PC-3 (cell line): ENCODE measurements at places on chromosomes 1 and 21. TPM values are rescaled to one million over a fixed set of nuclear protein-coding genes. Genes with fewer than 3 reads are reported as not detected.
A peak's percentile ranks its signal among the peaks of the same experiment; 100 is the strongest.

DNA sequence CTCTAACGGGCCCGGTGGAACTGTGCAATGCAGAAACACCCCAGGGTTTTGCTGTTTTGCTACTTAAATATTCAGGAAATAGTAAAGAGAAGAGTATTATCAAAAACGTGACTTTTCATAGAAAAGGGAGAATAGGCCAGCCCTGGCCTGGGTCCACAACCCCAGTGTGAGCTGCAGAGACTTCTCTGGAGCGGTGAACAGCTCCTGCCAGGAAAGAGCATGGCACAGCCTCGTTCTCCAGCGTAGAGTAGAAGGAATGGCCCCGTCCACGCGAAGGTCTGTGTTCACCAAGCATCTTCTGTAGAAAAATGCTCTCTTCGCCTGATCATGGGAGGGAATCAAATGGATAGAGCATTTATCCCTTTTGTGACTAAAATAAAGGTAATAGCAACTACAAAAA, 51.4 kb downstream of the PDE9A start:
- H3K36me3 ChIP-seq: no peaks in the 10 kb centered on the region
- no peaks in the 10 kb centered on the region for H3K4me1 ChIP-seq
- no peak for DNase-seq
- H3K4me3 ChIP-seq: no peak overlapping the region
- H3K27ac ChIP-seq: no peak overlapping the region
- H3K27me3 ChIP-seq: peaks cover 34% of the 10 kb centered on the region

DNA sequence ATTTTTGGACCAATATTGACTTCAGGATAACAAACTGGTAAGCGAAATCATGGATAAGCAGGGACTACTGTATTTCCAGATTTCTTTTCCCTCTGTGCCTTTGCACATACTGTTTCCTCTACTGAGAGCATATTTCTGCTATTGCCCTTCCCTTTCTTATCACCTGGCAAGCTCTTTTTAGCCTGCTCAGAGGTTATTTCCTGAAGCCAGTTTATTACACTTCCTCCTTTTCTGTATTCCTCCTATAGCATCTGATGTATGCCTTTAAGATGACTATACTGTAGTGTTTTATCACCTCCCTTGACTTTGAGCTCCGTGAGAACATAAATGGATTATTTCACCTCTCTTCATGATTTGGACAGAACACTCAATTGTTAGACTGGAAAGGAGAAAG, 49.0 kb downstream of the MAGI3 start:
- H3K27me3 ChIP-seq: no peaks in the 10 kb centered on the region
- no peak for DNase-seq
- no peaks in the 10 kb centered on the region; the same call in 1 of the 2 replicates for H3K36me3 ChIP-seq

DNA sequence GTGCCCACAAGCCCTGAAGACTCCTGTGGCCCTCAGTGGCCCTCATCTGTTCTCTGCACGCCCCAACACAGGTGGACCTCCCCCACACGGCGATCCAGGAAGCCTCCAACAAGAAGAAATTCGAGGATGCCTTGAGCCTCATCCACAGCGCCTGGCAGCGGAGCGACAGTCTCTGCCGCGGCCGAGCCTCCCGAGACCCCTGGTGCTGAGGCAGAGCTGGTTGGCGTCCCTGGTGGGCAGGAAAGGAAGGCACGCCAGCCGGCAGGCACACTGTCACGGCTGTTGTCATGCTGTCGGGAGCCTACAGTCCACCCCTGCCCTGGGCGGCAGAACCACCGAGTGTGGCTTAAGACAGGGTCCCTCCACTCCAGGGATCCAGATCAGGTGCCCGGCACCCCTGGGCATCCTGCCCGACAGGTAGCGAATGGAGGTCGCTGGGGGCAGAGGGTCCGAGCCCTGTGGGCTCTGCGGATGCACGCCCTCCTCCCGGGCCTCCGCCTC, 2.3 kb upstream of the SLC25A34 start:
- H3K4me1 ChIP-seq: no peaks in the 10 kb centered on the region
- H3K27ac ChIP-seq: no peak overlapping the region
- DNase-seq: no peak
- H3K36me3 ChIP-seq: 0 out of 2 replicates have a peak, but pooled peaks cover 3% of the 10 kb centered on the region
- H3K4me3 ChIP-seq: no peak overlapping the region

- no peak overlapping the region for H3K4me3 ChIP-seq
- no peaks in the 10 kb centered on the region for H3K27me3 ChIP-seq
- peak overlapping the region; percentile 22; the same call in 1 of the 2 replicates for H3K27ac ChIP-seq
- H3K4me1 ChIP-seq: peaks cover 70% of the 10 kb centered on the region
- H3K36me3 ChIP-seq: no peaks in the 10 kb centered on the region
These were observed 14.1 kb upstream of the LMNA start for GRCh38 chr1:156100205-156100995.

- H3K27ac ChIP-seq: no peak overlapping the region
- peak; percentile 20 for DNase-seq
- no peak overlapping the region for H3K4me3 ChIP-seq
These were observed 243.2 kb upstream of the RAB4A start for GRCh38 chr1:229027622-229028182.

- peak within 1 kb of the TSS; percentile 85 for H3K27ac ChIP-seq
- H3K27me3 ChIP-seq: no peaks in the 10 kb centered on the region
- DNase-seq: peak; percentile 80
- peak within 1 kb of the TSS; percentile 96 for H3K4me3 ChIP-seq
- peaks cover 27% of the 10 kb centered on the region for H3K36me3 ChIP-seq
These were observed at the start of the genes EMC1 and MRTO4 for GRCh38 chr1:19251305-19252196. Gene EMC1, minus strand, starts transcription at chr1:19251524. Its CDS starts 15 bp downstream, at chr1:19251509. Gene MRTO4, plus strand, starts transcription at chr1:19251805. Its CDS starts 31 bp downstream, at chr1:19251836.

GRCh38 chr1:112188611-112189010, 199.1 kb upstream of the KCND3 start:
- no peaks in the 10 kb centered on the region for H3K4me1 ChIP-seq
- DNase-seq: no peak
- H3K27me3 ChIP-seq: peaks cover 40% of the 10 kb centered on the region; the same call in 1 of the 2 replicates

GRCh38 chr21:33587792-33588484, 546 bp downstream of the DONSON start:
- peaks cover 25% of the 10 kb centered on the region for H3K4me1 ChIP-seq
- peak; percentile 26 for DNase-seq
- no peaks in the 10 kb centered on the region for H3K27me3 ChIP-seq
- H3K36me3 ChIP-seq: peaks cover 20% of the 10 kb centered on the region

DNA sequence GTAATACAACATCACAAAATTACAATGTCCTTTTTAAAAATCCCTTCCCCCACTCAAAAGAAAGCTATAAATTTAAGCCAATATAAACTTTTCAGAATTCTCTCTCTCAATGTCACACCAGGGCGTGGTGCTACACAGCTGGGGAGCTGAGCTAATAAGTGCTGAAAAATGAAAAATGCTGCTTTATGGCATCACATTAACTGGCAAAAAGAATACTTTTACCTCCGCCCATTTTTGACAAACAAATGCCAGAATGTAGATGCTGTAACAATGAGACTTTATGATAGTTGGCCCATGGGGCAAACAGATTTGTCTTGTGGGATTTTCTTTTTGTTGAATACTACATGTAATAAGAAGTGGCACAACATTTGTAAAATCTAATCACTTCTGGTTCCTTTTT, 12.7 kb upstream of the LYPLAL1 start:
- peak; percentile 48 for DNase-seq
- H3K27me3 ChIP-seq: no peaks in the 10 kb centered on the region
- no peak overlapping the region for H3K27ac ChIP-seq
- no peak overlapping the region for H3K4me3 ChIP-seq

GRCh38 chr21:42572906-42573495, 59.3 kb downstream of the SLC37A1 start:
- DNase-seq: no peak
- no peak overlapping the region for H3K4me3 ChIP-seq
- peaks cover 16% of the 10 kb centered on the region; the same call in 1 of the 2 replicates for H3K36me3 ChIP-seq
- H3K27me3 ChIP-seq: no peaks in the 10 kb centered on the region

DNA sequence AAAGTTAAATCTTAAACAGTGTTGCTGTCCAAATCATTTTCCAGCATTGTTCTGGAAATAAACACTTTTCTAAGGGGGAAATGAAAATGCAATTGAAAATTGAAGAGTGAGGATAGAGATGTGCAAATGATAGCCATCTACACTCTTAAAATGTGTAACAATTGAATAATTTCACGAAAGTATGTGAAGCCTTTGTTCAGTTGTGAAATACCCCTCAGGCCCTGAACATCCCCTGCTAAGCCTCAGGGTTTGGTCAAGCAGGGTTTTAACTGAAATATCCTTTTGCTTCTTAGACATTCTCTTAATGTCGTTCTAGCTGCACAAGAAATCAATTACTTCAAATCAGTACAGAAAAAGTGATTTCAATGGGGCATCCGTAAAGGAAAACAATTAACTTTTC, 65.9 kb upstream of the DYNLT5 start:
- no peak for DNase-seq
- H3K27ac ChIP-seq: no peak overlapping the region

DNA sequence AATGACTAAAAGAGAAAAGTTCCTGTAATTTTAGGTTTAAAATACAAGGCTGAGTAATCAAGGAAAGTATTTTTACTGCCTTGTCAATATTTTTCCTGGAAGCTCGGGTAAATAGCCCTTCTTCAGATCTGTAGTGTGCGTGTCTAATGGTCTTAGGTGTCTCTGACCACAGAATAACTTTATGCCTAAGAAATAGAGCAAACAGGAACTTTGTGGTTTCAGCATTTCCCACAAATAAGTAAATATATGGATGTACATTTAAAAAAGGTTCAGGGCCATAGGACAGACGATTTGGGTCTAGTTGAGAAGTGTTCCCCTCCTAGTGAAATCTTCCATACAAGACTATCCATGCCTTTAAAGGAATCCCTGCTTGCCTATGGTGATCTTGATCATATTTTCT, 107.0 kb downstream of the ZC3H11B start:
- H3K27me3 ChIP-seq: no peaks in the 10 kb centered on the region

Gene IFI44
- total RNA-seq: 7.1 and 10.4 TPM in 2 replicates

Gene USH2A
- total RNA-seq: not detected in 2 replicates

Gene CDK18
- total RNA-seq: 13.2 and 16.4 TPM in 2 replicates

Gene ZMPSTE24
- 68.7 and 76.1 TPM in 2 replicates for total RNA-seq

Gene EFNA3
- 16.2 and 23.5 TPM in 2 replicates for total RNA-seq

Gene GBP3
- 23.3 and 24.9 TPM in 2 replicates for total RNA-seq

Gene VTCN1
- 0.12 TPM in 1 of 2 replicates, not detected in the other for total RNA-seq

Gene WDR3
- 38.2 and 57.8 TPM in 2 replicates for total RNA-seq

Gene OR6Y1
- total RNA-seq: not detected in 2 replicates
